ENCODE measurements at places on chromosomes 1 and 21. TPM values are rescaled to one million over a fixed set of nuclear protein-coding genes. Genes with fewer than 3 reads are reported as not detected.

- DNase-seq = no peak
Observed at GRCh38 chr1:56390232-56390867, 189.0 kb downstream of the PLPP3 start.

- no peak for DNase-seq
Observed at GRCh38 chr1:204863024-204863423, 7.6 kb upstream of the NFASC start.

The BTBD8 gene
- 0.15 TPM for total RNA-seq

DNA sequence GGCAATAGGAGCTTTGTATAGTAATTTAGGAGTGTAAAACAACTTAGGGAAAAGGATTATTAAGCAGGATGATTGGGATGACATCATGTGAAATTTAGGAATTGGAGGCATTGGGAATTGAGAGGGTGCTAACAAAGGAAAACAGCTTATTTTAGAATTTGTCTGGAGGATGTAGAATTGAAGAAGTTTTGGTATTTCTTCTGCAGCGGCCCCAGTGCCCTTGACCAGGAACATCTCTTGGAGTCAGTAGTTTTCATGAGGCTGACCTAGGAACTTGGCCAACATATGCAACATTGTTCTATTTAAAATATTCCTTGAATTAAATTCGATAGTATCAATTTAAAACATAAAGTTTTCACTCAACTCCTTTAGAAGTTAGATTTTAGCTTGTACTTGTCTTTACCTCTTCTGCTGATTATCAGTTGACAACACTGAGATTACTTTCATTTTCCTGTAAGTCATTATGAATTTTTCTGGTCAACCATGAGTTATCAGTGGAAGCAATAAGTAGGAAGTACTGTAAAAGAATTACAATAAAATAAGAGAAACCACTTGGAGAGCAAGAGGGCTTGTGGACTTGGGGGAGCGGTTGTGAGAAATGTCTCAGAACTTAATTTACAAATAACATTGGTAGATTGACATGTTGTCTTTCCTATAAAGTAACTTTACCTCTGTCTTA lies 52.8 kb downstream of the DYRK1A start:
- no peak for DNase-seq

DNA sequence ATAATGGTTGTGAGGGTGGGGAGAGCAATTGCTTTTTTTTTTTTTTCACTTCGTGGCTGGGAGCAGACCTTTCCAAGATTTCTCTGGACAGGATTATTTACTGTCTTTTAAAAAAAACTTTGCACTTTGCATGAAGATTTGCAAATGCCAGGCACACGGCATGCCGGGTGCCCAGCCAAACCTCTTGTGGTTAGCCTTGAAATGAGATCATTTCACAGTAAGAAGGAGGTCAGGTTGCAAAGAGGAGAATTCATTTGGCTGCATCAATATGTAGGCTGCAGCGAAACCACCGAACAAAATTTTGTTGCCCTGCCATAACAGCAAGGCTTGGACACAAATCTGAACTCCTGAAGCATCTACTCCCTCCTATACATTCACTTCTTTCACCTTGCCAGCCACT lies 36.5 kb upstream of the KCND3 start:
- peak; percentile 77 for DNase-seq

The A3GALT2 gene
- total RNA-seq = not detected

DNA sequence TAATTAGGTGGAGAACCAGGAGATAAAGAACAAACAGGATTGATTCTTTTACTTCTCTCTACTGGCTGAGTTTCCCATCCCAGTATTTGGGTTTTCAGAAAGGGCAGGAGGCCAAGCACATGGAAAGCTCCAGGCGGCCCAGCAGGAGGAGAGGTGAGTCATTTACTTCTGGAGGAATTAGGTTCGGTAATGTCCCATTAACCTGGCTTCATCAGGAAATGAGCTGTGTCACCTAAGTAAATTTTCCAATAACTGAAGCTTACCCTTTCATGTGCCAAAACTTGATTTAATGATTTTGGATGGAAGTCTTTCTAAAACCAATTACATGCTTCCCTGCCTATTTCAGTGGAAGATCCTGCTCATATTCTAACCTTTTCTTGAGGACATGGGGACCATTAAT lies 257.6 kb upstream of the USP24 start:
- peak; percentile 78 for DNase-seq

DNA sequence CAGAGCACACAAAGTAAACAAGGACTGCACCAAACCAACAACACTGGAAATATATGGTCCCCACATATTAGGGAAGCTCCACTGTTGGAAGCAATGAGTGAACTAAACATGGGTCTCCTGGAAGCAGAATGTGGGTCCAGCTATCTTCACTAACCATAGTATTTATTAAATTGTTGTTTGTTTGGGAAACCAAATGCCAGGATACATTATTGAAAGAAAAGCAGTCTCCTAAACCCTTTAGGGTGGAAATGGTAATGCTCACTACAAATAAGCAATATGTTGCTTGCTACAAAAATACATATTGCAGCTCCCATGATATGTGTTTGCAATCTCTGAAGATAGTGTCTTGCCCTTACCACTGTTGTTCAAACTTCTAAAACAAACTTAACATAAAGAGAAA lies 2.2 kb downstream of the NEGR1 start:
- DNase-seq = no peak

DNA sequence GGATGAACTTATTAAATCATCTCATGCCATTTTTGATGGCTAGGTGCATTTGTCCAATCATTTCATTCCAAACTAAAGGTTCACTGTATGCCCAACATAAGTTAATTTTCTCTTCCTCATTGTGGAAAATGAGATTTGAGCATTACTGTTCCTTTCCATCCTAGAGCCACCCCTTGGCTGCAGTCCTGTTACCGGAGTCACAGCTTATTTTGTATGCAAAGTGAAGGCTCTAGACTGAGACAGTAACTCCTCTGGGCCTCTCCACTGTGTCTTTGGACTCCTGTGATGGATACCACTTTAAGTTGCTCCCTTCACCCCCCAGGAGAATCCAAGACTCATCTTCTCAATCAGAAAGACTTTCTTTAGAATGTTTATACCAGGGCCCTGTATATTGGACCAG lies 59.7 kb downstream of the FGGY start:
- no peak for DNase-seq

- DNase-seq = no peak
Observed at GRCh38 chr1:153374071-153374470, 1.4 kb downstream of the S100A12 start.

The MIXL1 gene
- not detected for total RNA-seq

DNA sequence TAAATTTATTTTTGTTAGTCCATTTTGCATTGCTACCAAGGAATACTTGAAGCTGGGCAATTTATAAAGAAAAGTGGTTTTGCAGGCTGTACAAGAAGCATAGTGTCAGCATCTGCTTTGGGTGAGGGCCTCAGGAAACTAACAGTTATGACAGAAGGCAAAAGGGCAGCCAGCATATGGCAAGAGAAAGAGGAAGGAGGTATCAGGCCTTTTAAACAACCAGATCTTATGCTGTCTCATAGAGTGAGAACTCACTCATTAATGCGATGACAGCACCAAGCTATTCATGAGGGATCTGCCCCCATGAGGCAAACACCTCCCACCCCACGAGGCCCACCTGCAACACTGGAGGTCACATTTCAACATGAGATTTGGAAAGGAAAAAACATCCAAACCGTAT lies 898.4 kb downstream of the KCNT2 start:
- DNase-seq = no peak

The IFNLR1 gene
- 0.25 TPM for total RNA-seq

GRCh38 chr1:161816201-161816600 lies 50.1 kb downstream of the ATF6 start:
- no peak for DNase-seq

The USH2A gene
- 0.16 TPM for total RNA-seq

The OR2L13 gene
- total RNA-seq = not detected

DNA sequence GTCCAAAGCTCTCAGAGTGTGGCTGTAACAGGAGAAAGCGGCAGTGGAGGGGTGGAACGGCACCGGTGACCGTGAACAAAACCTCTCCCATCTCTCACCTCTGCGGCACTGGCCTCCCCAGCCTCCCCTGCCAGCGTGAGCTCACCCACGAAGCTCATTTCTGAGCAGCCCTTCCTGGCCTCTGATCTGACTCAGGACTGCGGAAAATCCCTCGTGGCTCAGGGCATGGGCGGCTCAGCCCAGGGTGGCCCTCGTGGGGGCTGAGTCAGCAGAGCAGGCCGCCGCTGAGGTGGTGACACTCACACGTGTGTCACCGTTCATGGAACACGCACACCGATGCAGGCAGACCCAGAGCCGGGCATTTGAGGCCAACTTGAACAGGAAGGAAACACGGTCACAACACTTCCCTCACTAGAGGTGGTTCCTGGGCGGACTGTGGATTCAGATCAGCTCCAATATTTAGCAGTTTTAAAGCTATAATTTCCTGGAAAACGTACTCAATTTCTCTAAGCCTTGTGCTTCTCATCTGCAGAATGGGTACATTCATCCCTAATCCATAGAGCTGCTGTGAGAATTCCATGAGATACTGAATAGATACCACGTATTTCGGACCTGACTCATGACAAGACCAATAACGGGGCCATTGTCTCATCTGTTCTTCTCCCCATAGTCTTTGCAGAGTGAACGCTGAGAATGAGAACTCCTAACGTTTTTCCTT lies 115.0 kb upstream of the TMPRSS2 start:
- peak; percentile 26 for DNase-seq

GRCh38 chr1:202589190-202589930 lies 120.9 kb downstream of the SYT2 start:
- DNase-seq = peak; percentile 100

DNA sequence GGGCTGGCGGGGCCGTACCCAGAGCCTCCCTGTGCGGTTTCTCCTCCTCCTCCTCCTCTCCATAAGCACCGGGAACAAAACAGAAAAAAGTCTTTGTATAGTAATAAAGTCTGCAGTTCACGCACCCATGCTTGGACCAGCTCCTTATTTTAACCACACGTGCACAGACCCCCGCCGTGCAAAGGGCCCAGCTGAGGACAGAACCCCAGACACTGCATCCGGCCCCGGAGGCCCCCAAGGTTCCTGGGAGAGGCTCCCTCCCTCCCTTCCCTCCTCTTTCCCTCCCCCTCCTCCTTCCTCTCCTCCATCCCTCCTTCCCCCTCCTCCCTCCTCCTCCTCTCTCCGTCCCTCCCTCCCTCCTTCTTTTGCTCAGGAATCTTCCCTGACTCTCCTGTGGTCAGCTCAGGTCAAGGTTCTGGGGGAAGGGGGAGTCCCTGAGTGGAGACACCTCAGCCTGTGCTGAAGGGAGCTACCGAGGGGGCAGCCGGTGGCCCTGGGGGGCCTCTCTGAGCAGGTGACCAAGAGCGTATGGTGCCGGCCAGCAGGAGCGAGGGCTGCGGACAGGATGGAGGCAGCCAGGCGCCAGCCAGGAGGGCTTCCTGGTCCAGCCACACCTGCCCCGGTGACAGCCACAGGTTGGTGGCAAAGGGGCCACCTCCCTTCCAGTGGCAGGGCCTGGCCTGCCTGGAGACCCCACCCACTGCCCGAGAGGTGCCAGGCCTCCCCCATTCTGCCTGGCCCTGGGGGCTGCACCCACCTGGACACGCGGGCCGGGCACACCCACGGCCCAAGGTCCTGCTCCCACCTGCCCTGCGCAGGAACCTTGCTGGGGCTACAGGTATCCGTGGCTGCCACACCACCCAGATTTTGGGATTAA lies 3.2 kb upstream of the TTLL10 start:
- no peak for DNase-seq

- DNase-seq = no peak
Observed at GRCh38 chr1:81314513-81315233, 486.1 kb upstream of the ADGRL2 start.

- DNase-seq = no peak
Observed at GRCh38 chr21:40102682-40103081, 235.4 kb downstream of the PCP4 start.

DNA sequence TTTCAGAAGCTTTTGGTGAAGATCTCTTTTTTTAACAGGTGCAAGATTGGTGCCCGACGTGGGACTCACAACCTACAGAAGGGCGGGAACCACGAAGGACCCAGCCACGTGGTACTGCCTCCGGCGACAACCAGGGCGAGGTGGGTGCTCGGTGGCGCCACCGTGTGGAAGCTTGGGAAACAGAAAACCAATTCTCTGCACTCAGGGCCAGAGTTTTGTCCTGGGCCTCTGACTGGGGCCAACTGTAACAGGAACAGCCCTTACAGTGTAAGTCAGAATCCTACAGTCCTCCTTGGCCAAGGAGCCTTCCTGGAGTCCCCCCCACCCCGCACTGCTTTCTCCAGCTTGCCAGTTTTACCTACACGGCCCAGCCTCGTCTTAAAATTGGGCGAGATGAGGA lies 11.6 kb upstream of the S100A7A start:
- peak; percentile 47 for DNase-seq

The KCNE1 gene
- not detected for total RNA-seq

GRCh38 chr1:167298325-167298724 lies 77.6 kb downstream of the POU2F1 start:
- no peak for DNase-seq

DNA sequence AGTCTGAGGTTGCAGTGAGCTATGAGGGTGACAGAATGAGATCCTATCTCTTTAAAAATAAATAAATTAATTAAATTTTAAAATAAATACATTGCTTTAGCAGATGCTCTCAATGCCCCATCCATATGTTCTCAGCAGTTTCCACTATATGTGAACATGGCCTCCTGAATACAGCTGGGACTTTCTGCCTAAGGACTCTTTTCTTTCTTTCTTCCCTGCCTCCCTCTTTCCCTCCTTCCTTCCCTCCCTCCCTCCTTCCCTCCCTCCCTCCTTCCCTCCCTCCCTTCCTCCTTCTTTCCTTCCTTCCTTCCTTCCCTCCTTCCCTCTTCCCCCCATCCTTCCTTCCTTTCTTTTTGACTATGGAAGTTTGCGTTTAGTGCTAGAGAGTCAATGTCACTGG lies 10.2 kb upstream of the GRIK1 start:
- no peak for DNase-seq

DNA sequence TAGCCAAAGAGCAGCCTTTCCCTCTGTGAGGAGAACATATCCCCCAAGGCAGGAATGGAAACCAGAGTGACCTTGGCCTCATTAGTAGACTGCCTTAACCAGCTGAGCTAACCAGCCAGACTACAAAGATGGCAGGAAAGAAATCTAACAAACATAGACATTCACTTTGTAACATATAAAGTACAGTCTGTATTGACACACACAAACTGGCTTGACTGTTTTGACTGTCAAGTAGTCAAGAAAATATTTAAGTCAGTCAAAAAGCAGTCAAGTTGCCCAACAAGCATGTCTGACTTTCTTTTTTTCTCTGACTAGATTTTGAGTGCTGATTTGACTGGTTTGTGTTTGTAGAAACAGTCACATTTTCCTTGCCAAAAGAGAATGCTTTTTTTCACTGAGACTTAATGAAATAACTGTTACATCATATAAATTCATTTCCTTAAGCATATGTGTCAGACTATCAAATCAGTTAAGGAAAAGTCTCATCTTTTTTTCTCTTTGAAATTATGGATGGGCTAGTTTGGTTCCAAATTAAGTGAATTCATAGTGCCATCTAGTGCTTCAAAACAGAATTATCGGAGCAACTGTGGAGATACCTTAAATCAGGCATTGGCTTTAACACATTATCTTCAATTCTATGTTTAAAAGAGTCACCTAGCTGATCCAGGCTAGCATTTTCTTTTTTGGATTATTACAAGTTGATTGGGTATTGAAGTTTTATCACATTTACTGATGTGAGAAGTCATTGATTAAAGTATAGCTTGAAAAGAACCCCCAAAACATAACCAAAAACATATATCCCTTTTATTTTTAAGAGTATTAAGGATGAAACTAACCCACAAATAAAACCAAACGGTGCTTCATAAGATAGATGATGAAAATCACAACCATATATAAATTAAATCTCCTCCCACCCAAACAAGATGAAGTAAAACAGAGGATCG lies 75.0 kb downstream of the ATP6V1G3 start:
- DNase-seq = no peak

The SLC9C2 gene
- total RNA-seq = not detected

All from MG63 (cell line).